Activated CD8-positive, alpha-beta memory T cell treated with anti-CD3 and anti-CD28 coated beads for 1 hour (primary cell): ENCODE measurements at places on chromosomes 4 and X.

- no peak for DNase-seq
Observed at GRCh38 chr4:158259955-158260575, 49.8 kb downstream of the TMEM144 start.

DNA sequence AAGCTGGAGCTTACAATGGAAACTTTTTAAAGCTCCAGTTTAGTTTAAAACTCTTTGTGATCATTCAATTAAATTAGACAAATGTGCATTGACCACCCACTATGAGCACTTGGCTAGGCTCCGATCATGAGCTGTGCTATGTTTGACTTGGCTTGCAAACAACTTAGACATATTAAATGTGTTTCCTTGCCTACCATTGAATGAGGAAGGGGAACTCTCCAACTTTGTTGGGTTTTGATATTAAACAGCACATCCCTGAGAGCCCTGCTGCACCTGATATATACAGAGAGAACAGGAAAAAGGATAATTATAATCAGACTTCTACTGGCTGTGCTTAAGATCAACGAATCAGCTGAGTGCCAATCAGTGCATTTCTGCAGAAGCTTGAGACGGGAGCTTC, 71.4 kb upstream of the ADGRL3 start:
- DNase-seq: no peak

- DNase-seq: no peak
Observed at GRCh38 chr4:21742326-21742725, 206.2 kb downstream of the KCNIP4 start.

DNA sequence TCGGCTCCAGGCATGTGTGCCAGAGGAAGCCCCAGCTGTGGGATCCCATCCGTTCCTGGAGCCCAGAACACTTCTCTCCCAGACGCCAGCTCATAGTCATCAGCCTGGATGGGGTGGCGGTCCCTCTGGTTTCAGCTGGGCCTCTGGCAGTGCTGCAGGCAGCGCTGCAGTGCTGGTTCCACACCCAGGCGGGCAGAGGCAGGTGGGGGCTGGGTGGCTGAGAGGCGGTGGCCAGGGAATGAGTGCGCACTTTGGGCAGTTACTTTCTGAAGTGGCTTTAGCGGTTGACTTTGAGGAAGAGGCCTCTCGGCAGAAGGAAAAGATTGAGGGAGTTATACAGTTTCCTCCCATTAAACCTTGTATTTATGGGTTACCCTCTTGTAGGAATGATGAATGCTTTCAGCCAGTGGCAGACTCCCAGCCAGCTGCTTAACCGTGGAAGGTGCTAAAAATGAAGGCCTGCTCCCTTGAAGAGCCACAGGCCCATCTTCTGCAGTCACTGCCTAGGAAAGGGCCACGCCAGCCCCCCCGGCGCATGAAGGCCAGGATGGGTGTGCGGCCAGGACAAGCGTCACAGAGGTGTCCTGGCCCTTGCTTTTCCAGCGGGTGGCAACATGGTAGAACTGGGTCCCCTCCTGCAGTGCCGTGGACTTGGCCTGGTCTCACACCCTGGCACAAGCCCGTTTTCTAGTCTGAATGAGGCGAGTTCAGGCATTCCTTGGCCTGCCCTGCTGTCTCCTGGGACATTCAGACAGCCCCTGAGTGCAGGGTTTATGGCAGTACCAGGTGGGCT, 9.9 kb downstream of the TADA2B start:
- DNase-seq: no peak

DNA sequence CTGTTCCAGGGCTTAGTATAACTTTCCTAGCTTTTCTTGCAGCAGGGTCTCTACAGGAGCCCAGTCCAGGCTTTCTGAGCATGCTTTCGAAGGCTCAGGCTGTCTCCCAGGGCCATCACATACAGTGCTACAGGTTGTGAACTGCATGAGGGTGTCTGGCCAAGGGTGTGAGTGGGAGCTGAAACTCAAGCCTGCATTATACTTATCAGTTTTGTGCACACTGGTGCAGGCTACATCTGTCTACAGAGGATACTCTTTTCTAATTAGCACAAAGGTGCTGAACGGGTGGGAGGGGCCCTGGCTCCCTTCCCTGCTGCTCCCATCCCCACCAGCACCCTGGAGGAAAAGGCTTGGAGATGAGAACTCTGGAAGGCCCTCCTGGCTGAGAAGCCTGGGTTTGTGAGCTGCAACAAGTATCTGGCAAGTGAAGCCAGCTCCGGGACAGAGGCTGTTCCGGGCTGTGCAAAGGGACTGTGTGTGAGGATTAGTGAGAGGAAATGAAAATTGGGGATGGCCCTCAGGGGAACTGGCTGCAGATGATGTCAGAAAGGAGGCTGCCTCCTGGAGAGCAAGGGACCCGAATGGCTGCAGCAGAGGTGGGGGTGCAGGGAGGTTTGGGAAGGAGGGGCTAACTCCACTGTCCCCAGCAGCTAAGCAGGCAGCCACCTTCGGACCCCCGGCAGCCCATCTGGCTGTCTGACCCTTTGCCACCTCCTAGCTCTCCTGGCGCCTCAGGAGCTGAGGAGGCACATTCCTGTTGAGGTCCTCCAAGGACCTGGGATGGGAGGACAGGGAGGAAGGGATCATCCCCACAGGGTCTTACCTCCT, 68.5 kb downstream of the EFNB1 start:
- DNase-seq: no peak

DNA sequence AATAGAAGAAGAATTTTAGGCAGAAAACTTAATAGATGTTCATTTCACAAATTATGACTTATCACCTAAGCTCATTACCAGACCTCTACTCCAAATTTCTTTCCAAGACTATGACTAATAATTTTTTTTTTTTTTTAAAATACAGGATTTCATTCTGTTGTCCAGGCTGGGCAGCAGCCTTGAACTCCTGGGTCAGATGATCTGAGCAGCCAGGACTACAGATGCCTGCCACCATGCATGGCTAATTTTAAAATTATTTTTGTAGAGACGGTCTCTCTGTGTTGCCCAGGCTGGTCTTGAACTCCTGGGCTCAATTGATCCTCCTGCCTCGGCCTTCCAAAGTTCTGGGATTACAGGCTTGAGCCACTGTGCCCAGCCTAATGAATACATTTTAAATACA, 119.2 kb downstream of the ARHGAP10 start:
- DNase-seq: no peak

GRCh38 chr4:140935254-140935653, 179.1 kb upstream of the TBC1D9 start:
- DNase-seq: no peak

DNA sequence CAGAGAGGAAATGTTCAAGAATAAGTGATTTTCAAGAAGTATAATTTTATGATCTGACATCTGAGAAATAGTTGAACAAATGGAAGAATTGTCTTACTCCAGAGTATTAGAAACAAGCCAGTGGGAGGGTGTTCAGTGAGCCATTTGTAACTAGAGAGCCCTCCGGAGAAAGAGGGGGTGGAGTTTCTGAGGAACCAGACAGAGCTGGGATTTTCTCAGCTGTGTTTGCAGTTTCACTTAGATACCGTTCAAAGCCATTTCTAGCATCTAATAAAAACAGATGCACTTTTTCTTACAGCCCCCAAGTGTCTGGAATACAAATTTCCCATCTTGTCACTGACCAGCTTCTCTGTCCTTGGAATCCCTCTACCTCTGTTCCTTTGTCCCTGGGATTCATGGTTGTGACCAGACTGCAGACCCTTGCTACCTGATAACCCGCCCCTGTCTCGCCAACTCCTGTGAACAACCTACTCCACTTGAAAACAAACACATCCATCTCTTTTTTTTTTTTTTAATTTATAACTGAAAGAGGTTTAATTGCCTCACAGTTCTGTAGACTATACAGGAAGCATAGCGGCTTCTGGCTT, 132.8 kb upstream of the KLF3 start:
- no peak for DNase-seq

DNA sequence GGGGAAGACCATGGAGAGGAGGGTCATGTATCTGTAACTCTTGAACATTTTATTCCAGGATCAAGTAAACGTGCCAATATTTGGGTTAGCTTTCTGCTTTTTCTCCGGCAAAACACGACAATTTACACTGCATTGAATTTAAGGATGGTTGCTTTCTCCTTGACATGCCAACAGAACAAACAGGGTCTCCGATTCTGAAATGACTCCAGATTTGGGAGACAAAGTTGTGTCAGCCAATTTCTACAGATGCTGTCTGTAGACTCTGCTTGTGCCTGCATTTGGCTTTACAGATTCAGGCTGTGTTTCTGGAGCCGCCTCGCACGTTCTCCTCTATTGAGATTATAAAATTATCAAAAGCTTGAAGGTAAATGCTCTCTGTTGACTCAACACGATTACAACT, 207.0 kb downstream of the ASMT start:
- DNase-seq: no peak

- peak; percentile 33 for DNase-seq
Observed at GRCh38 chr4:37970702-37971101, 10.5 kb downstream of the PTTG2 start.

DNA sequence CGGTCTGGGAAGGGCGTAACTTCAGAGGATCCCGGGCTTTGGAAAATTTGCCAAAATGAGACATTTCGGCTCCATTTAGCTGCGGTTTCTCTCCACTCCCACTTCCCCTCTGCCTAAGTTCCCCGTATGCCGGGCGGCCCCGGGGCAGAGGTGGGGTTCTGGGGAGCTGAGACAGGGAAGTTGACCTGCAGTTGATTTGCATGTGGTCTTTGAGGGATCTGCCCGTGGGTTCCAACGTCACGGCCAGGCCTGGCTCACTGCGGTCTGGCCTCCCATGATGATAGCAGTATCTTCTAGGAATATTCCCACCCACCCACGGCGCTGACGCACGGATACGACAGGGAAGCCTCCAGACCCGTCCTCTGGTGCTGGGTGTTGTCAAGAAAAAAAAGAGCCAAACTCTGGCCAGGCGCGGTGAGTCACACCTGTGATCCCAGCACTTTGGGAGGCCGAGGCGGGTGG, 27.3 kb upstream of the CRLF2 start:
- DNase-seq: no peak

DNA sequence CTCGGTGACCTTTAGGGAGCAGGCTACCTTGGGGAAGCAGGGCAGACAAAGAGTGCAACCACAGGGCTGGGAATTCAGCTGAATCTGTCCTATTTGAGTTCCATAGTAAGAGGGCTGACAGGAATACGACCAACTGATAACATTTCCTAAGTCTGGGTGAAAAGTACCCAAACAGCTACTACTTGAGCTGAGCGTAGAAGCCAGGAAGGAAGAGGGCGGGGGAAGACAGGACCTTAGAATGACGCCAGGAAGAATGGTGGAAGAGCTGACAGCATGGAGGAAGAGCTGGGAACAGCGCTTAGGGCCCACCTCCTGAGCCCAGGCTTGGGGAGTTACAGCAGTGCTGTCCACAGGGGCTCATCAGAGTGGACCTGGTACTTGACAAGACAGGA, 14.4 kb downstream of the MECP2 start:
- no peak for DNase-seq

DNA sequence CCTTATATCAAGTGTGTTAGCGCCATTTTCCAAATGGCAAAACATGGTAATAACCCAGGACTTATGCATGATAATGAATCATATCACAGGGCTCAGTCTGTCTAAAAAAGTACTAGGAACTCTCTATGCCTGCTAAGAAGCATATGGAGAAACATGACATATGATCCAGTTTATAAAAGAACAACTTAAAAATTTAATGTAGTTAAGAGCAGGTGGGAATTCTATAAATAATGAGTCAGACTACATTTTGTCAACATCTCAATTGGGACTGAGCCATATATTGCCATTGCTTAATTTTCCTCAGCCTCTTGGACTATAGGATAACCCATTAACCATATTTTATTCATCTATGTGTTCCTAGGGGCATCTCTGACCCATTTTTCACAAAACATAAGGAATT, 360.4 kb upstream of the AGA start:
- no peak for DNase-seq

- DNase-seq: no peak
Observed at GRCh38 chrX:104833401-104833800, 267.4 kb downstream of the IL1RAPL2 start.

DNA sequence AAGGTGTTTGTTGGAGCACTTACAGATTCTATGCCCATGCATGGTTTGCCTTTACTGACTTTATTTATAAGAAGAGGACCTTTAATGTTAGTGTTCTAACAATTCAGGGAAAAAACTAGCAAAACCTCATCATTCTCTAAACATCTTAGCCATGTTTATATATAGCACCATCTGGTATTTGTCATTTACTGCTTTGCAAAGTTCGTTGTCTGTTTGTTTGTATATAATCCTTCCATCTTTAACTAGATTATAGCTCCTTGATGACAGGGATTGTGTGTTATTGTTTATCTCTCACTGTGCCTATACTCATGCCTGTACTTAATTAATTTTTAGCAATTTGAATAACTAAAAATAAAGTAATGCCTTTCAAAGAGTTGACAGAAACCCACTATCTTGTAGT, 170.6 kb upstream of the PACRGL start:
- DNase-seq: no peak

GRCh38 chrX:54042609-54043021, 1.7 kb downstream of the PHF8 start:
- DNase-seq: no peak

DNA sequence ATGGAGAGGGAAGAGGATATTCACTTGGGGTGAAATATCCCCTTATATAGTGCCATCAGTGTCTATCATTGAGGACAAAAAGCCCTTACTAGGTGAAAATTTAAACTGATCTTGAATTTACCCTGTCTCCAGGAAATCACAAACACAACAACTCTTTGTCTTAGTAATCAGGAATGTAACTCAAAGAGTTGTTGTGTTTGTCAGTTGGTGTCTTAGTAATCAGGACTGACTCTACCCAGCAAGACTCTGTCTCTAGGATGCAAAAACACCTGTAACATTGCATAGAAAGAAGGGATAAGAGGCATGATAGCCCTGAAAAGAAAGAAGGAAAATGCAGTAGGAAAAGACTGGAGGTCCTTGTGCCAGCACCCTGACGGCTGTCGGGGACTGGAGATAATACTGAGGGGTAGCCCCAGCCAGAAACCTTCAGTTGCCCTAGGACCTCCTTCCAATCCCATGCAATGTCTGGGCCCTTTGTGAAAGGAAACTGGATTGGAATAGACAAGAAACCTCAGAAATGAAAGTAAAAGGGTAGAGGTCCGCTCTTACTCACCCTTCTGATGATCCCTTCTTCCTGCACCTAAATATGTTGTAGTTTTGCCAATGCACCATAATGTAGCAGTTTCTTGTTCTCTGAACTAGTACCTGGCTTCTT, 45.3 kb downstream of the HMGB2 start:
- no peak for DNase-seq

- no peak for DNase-seq
Observed at GRCh38 chr4:24640366-24640765, 56.0 kb upstream of the DHX15 start.

- DNase-seq: no peak
Observed at GRCh38 chr4:169200361-169201030, 70.3 kb downstream of the SH3RF1 start.

DNA sequence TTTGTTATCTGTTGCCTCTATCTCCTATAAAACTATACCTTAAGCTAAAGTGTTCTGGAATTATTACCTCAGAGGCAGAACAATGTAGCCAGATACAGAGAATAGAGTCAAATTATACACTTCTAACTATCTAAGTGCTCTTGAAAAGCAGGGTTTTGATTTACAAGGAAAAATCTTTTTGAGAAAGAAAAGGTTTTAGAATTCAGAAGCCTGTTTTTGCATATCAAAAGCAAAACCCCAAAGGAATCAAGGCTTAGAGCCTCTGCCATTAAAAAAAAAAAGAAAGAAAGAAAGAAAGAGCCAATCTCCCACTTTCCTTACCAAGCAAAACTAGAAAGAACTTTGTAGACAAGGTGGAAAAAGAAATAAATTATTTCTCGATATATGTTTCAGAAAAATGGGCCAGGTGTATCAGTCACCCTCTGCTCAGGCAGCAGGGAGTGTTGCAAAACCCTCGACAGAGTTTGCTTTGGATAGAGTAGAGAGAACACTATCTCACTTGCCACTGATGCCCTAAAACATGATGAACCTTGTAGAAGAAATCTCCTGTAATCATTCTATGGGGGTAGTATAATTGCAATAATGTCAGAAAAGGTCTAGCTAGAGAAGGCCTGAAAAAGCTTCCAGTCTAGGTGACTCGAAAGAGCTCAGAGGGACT, 318.3 kb downstream of the PCDH10 start:
- DNase-seq: no peak
